Endothelial cell of umbilical vein (primary cell): ENCODE measurements at places on chromosomes 5 and 9. TPM values are rescaled to one million over a fixed set of nuclear protein-coding genes. Genes with fewer than 3 reads are reported as not detected.

DNA sequence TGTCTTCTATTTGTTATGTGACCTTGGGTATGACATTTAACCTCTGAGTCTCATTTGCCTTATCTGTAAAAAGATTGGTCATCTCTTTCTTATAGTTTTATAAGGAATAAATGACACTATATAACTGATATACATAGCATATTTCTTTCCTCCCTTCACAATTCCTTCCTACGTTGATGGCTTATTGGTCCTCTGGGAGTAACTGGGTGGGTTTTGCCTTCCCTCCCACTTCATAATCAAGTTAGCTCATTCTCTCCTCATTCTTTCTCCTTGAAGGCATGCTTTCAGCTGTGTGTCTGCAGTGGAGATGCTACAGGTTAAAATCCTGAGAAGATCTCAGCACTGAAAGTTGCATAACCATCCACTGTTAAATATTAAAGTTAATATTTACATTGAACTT, 382.4 kb downstream of the TMEM38B start:
- DNase-seq: no peak

- DNase-seq: no peak
These were observed 211.8 kb upstream of the SH3GL2 start for GRCh38 chr9:17367035-17367434.

GRCh38 chr5:569868-570361, 42.2 kb upstream of the CEP72 start:
- DNase-seq: no peak

GRCh38 chr5:99272576-99272975, 343.8 kb upstream of the CHD1 start:
- DNase-seq: no peak

GRCh38 chr5:89991592-89991991, 418.0 kb downstream of the CETN3 start:
- DNase-seq: no peak

- peak; percentile 77 for DNase-seq
These were observed 46.1 kb upstream of the CER1 start for GRCh38 chr9:14768405-14769229.

GRCh38 chr9:91197232-91198181, 164.2 kb downstream of the AUH start:
- peak; percentile 70 for DNase-seq

DNA sequence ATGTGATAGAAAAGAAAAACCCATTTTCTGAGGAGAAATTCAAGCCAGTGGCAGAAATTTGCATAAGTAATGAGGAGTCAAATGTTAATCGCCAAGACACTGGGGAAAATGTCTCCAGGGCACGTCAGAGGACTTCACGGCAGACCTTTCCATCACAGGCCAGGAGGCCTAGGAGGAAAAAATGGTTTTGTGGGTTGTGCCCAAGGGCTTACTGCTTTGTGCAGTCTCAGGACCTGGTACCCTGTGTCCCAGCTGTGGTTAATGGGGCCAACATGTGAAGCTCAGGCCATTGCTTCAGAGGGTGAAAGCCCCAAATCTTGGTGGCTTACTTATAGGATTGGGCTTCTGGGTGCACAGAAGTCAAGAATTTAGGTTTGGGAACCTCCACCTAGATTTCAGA, 54.8 kb upstream of the ADAMTS2 start:
- DNase-seq: no peak

- no peak for DNase-seq
These were observed 3.9 kb downstream of the DAB2IP start for GRCh38 chr9:121655231-121655755.

DNA sequence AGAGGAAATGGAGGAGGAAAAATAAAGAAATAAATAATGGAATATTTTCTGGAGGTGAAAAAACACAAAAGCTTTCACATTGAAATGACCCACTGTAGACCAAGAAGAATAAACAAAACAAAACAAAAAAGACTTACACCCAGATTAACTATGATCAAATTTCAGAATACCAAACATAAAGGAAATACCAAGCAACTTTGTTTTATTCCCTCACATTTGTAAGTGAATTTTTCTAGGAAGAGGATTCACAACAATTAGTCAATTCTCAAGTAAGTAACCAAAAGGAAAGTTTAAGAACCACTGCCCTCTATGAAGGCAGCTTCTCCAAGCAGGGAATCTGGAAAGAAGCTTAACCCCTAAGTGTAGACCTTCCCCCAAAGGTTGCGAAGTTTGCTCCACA, 29.6 kb upstream of the B4GALT1 start:
- no peak for DNase-seq

GRCh38 chr5:90915393-90915792, 356.8 kb downstream of the ADGRV1 start:
- no peak for DNase-seq

- DNase-seq: no peak
These were observed 22.6 kb downstream of the CCNJL start for GRCh38 chr5:160289721-160290120.

DNA sequence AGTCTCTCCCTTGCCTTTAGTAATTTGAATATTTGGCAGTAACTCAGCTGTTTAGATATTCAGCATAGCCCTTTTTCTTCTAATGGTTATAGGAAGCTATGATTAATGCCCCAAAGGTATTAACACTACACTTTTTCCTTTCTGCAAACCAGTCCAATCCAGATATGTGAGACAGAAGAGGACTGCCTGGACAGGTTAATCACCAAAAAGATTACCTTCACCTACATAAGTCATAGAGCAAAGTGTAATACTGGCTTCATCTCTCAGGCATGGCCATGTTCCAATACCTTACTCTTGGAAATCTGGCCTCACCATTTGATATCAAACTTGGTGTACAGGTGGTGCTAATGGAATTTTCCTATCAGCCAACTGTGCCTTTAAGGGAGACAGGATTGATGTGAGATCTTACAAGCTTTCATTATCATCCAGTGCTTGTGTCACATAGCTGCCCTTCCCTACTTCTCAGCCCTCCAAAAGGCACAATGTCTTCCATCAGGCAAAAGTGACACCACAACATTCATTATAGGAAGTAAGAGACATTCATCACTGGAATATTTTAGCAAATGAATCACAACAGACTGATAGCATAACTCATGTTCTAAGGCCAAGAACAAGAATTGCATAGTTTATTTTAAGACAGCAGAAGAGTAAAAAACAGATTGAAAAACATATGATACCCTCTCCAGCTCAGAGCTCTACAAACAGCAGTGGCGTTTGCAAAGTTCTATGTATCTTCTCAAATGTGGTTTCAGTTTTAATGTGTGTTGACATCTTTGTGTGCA, 91.2 kb upstream of the PAM start:
- no peak for DNase-seq

The WDR38 gene
- total RNA-seq: not detected in 2 replicates

The PCDHGA11 gene
- total RNA-seq: 10.3 and 11.5 TPM in 2 replicates

The OBP2B gene
- not detected in 2 replicates for total RNA-seq

The SCGB3A2 gene
- not detected in 2 replicates for total RNA-seq

The NR2F1 gene
- total RNA-seq: 21.5 and 23.9 TPM in 2 replicates

The APC gene
- total RNA-seq: 39.6 and 42.0 TPM in 2 replicates
